ENCODE measurements at places on chromosomes 12 and 14.

- peaks cover 7% of the 10 kb centered on the region for H3K4me1 ChIP-seq
- H3K4me3 ChIP-seq: no peak overlapping the region
- DNase-seq: no peak
- H3K36me3 ChIP-seq: no peaks in the 10 kb centered on the region
- H3K27ac ChIP-seq: no peak overlapping the region
Measured at GRCh38 chr12:28611115-28611435, 420.8 kb downstream of the CCDC91 start.

DNA sequence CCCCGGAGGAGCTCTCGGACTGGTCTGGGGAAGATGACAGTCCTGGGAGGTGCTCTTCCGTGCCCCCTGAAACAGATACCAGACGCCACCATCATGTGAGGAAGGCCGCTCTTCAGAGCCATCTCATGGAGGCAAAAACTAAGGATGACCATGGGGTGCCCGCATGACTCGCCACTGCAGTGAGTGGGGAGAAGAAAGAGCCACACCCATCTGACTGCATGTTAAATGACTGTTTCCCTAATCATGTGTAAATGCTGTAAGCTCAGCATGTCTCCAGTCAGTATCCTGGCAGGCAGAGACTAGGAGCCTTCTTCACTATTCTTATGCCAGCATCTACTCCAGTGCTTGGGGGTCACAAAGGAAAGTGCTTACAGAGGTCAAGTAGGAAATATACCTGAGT lies 4.0 kb downstream of the STON2 start:
- no peak overlapping the region for H3K27ac ChIP-seq
- no peak for DNase-seq
- peaks cover 11% of the 10 kb centered on the region for H3K4me1 ChIP-seq
- H3K36me3 ChIP-seq: no peaks in the 10 kb centered on the region

DNA sequence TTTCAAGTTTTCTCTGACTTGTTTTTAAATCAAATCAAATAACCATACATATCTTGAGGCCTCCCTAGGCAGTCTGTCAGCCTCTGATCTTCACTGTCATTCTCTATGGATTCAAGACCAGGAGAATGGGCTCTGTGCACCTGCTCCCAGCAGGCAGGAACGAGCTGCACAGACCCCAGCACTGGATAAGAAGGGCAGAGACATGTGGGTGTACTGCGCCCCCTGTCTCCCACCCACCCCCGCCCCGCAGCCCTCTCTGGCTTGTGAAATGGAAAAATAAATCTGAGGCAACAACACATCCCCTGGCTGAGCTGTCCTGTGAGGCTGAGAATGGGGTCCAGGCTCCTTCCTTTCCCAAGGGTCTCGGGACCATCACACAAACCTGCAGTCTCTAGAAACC lies 26.3 kb downstream of the CLMN start:
- no peaks in the 10 kb centered on the region for H3K36me3 ChIP-seq
- H3K4me3 ChIP-seq: no peak overlapping the region
- H3K27ac ChIP-seq: peak overlapping the region; percentile 51
- H3K27me3 ChIP-seq: no peaks in the 10 kb centered on the region
- no peak for DNase-seq
- peaks cover 19% of the 10 kb centered on the region for H3K4me1 ChIP-seq

- H3K4me1 ChIP-seq: no peaks in the 10 kb centered on the region
- H3K36me3 ChIP-seq: no peaks in the 10 kb centered on the region
- H3K27ac ChIP-seq: no peak overlapping the region
- no peaks in the 10 kb centered on the region for H3K27me3 ChIP-seq
Measured at GRCh38 chr14:51248016-51248987, 8.3 kb downstream of the TMX1 start.

DNA sequence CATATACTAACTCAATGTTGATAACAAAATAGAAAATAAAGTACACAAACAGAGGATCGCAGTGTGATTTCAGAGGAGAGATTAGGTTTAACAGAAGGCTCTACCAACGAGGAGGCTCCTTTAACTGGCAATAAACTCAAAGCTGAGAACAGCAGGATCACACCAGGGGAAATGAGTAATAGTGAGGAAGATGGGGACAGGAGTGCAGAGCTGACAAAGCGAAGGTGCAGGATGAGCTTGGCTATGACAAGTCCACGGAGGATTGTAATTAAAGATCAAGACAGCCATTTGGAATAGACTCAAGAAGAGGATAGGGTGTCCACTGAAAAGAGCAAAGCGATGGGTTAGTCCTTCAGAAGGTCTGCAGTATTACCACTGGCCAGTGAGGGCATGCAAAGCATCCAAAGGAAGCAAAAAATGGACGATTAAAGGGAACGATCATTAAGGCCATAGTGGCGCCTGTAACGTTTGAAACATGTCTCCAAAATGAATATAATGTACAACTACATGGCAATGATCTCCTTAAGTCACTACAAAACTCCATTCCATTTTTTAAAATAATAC lies 85.3 kb downstream of the GRIN2B start:
- H3K27me3 ChIP-seq: no peaks in the 10 kb centered on the region
- no peaks in the 10 kb centered on the region for H3K4me1 ChIP-seq

DNA sequence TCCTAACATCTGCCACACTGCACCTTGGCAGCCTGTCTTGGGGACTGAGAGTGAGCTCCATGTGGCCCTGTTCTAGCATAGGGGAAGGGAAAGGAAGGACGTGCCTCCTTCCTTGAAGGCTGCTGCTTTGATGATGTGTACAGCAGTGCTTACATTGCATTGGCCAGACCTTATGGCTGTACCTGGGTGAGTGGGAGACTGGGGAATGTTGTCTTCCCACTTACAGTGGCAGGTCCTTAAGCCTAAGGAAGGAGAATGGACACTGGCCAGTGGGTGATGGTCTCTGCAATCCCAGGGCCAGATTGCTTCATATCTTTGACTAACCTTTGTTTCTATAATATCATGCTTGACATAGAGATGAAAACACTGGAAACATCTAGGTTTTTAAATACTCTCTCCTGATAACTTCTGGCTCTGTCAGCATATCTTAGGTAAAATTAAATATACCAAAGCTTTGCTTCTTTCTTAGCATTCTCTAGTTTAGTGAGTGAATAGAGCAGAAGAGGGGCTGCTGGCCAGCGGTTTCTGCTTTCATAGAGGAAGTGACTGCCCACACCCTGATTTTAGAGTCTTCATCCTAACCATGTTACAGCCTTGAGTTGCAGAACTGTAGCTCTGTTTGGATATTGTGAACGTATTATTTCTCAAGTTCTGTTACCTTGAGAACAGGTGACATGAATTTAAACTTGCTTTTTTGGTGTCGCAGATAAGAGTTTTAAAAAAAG lies 27.2 kb downstream of the KLC1 start:
- no peaks in the 10 kb centered on the region for H3K27me3 ChIP-seq
- peaks cover 66% of the 10 kb centered on the region for H3K36me3 ChIP-seq
- peaks cover 55% of the 10 kb centered on the region for H3K4me1 ChIP-seq
- no peak overlapping the region for H3K4me3 ChIP-seq

- no peak overlapping the region for H3K4me3 ChIP-seq
- no peaks in the 10 kb centered on the region for H3K4me1 ChIP-seq
- no peaks in the 10 kb centered on the region for H3K27me3 ChIP-seq
- no peak for DNase-seq
- no peaks in the 10 kb centered on the region for H3K36me3 ChIP-seq
Measured at GRCh38 chr12:93273834-93274564, 103.7 kb upstream of the NUDT4 start.

DNA sequence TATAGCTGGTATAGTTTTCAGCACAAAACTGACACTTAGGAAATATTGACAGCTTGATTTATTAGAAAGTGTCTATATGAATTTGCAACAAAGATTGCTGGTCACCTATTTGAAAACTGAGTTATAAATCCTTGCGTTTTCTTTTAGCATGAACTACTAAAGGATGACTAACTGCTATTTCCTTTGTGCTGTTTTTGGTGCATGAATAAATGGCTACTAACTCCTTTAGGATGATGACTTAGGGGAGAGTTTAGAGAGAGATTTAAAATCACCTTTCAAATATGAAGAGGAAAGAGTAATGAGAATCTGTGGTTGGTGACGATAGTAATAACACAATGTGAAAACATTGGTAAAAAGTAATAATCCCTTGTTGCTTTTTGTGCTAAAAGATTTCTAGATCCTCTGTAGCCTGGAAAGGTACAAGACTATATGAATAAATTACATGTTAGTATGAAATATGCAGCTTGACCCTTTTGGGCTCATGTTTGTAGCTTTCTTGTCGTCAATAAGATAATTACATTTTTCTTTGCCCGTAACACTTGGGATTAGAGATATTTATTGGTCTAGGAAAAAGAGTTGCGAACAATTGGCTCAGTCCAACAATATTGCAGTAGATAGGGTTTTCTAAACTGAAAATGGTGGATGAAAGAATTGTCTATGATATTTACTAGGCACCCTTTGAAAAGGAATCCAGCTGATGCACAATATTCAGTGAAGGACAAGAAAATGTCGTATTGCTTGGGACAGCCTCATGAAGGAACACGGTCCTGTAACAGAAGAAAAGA lies 453.0 kb downstream of the ADAMTS20 start:
- H3K27ac ChIP-seq: no peak overlapping the region
- no peak overlapping the region for H3K4me3 ChIP-seq
- no peaks in the 10 kb centered on the region for H3K4me1 ChIP-seq
- H3K36me3 ChIP-seq: no peaks in the 10 kb centered on the region

GRCh38 chr12:116040402-116040801 lies 237.1 kb downstream of the MED13L start:
- H3K27ac ChIP-seq: no peak overlapping the region
- H3K4me3 ChIP-seq: no peak overlapping the region
- no peaks in the 10 kb centered on the region for H3K4me1 ChIP-seq
- no peak for DNase-seq
- no peaks in the 10 kb centered on the region for H3K27me3 ChIP-seq

DNA sequence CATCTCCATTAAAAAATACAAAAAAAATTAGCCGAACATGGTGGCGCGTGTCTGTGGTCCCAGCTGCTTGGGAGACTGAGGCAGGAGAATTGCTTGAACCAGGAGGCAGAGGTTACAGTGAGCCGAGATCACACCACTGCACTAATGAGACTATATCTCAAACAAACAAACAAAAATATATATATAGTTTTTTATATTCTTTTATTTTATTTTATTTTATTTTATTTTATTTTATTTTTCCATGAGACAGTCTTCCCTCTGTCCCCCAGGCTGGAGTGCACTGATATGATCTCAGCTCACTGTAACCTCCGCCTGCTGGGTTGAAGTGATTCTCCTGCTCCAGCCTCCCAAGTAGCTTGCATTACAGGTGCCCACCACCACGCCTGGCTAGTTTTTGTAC lies 79.5 kb downstream of the IRF2BPL start:
- no peaks in the 10 kb centered on the region for H3K36me3 ChIP-seq
- H3K4me3 ChIP-seq: no peak overlapping the region
- peaks cover 50% of the 10 kb centered on the region for H3K4me1 ChIP-seq
- DNase-seq: no peak
- H3K27ac ChIP-seq: no peak overlapping the region

All from tibial nerve (tissue), 4 donors.